ENCODE measurements at places on chromosomes 6 and 20. TPM values are rescaled to one million over a fixed set of nuclear protein-coding genes. Genes with fewer than 3 reads are reported as not detected.

Gene ZSCAN12
- 4.5 TPM for total RNA-seq

Gene TFAP2D
- not detected for total RNA-seq

Gene GPLD1
- 0.84 TPM for total RNA-seq

Gene RIOK1
- 16.6 TPM for total RNA-seq

Gene GNMT
- 0.96 TPM for total RNA-seq

Data from colonic mucosa (tissue), 4 donors.